ENCODE measurements at places on chromosomes 7 and 10.

GRCh38 chr7:16564909-16565426 is 38.3 kb downstream of the LRRC72 start:
- peak; percentile 44 for DNase-seq

DNA sequence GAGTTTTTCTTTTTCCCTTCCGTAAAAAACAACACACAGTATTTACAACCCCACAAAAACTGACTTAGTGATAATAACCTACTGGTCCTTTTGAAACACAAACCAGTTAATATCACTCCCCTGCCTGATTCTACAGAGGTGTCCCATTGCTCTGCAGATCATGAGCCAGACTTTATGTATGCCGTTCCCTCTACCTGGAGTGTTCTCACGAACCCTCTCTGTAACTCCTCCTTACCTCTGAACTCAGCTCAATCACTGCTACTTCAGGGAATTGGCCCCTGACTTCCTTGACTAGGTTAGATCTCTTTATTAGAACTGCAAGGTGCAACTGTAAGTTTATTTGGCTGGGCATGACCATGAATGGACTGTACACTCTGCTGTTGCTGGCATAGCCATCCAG is 1.6 kb upstream of the LGI1 start:
- no peak for DNase-seq

DNA sequence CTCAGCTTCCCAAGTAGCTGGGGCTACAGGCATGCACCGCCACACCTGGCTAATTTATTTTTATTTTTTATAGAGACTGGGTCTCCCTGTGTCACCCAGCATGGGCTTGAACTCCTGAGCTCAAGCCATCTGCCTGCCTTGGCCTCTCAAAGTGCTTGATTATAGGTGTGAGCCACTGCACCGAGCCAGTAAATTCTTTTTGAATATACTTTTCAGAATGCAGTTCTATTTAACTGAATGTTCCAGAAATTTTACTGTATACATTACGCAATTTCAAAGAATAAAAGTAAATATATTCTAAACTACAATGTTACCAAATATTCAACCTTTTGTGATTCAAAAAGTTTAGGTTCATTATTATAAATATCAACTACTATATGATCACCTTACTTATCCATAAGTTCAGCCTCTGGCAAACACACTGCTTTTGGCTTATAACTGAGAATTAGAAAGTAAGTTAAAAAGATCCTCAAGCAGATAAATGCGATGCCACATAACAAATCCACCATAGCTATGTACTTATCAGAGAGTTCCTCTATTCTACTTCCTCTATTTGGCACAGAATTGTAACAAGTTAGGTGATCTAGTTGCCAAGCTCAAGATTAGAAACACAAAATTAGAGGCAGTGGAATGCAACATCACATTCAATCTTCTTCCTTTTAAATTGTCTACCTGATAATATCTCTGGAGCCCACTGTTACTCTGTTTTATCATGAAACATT is 118.2 kb downstream of the ANK3 start:
- DNase-seq, result no peak

- DNase-seq, result no peak
These were observed 434.8 kb upstream of the FOXK1 start for GRCh38 chr7:4247106-4247876.

DNA sequence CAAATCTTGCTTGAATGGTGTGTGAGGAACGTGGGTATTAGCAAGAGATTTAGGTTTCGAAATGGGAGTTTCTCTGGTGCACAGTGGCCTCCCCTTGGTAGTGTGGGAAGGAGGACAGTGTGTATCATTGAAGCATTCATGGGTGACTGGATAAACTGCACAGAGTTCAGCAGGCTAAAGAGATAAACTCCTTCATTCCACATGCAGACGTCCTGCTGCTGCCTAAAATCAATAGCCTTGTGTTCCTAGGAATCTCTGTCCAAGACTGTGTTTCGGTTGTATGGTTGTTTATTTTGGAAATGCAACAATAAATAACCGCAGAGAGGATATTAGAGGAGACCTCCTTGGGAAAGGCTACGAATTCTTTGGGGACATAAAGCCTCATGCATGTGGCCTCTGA is 100.9 kb upstream of the FAM171A1 start:
- DNase-seq, result no peak

DNA sequence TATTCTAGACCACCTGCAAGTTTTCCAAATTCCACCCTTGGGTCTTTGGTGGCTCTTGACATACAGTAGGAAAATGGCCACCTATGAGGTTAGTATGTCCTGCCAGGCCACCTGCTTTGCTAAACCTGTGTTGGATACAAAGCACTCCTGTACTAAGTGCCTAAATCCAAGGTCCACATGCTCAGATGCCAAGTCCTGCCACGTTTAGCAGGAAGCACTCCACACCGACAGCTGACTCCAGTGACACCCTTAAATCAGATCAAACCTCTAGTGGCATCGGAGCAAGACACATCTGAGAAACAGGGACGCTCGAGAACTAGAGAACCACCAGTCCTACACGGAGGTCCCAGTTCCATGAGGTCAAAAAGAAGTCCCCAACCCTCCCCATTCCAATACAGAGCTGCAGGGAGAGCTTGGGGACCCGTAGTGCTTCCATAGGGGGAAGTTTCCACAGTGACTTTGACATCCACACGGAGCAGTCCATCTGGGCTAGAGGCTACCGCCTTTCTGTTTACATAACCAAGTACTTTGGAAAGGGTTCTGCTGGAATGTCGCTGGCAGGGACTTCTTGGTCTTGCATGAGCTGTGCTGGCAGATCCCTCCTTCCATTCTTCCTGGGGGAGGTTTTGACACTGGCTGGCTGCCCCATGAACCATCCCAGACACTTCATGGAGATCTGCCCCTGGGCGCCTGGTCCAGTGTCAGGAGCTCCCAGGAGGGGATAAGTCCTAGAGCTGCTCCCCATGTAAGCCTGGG is 290.6 kb downstream of the PRPF18 start:
- DNase-seq, result no peak

GRCh38 chr7:141631525-141631924 is 70.4 kb downstream of the DENND11 start:
- DNase-seq, result no peak

DNA sequence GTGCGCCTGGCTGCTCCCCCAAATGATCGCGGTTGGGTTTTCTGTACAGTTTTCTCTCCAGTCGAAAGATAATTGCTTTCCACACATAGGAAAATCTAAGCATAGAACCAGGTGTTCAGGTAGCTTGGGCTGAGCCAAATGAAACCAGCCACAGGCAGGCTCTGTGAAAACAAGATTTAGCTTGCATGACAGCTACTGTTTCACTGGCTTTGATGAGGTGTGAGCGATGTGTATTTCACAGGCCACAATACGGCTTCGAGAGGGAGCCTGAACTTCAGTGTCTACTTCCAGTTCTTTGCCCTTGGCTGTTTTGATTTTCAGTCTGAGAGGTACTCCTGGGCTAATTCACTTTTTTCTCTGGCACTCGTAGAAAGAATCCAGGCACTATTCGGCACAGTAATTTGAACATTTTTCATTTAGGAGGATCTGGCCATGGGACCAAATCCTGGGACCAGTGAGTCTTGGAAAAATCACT is 110.5 kb downstream of the JCAD start:
- no peak for DNase-seq

- DNase-seq, result no peak
These were observed 128.9 kb downstream of the ZNF438 start for GRCh38 chr10:30902621-30903396.

- DNase-seq, result peak; percentile 71
These were observed 21.1 kb downstream of the PLAU start for GRCh38 chr10:73931767-73932619.

DNA sequence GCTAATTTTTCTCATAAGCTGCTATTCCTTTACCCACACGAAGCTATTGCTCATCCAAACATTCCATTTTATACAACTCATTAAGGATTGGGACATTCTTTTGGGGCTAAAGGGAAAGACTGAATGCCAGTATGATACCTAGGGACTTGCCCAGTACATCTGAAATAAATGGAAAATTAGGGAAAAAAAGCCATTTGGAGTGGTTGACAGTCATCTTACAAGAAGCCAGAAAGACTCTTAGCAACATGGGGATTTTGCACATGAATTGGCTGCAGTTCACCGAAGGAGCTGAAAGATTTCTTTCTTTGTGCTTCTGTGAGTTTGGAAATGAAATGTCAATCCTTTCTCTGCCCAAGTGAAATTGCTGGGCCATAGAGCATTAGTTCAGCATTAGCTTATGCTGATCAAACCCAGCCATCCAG is 43.3 kb upstream of the MTURN start:
- no peak for DNase-seq

DNA sequence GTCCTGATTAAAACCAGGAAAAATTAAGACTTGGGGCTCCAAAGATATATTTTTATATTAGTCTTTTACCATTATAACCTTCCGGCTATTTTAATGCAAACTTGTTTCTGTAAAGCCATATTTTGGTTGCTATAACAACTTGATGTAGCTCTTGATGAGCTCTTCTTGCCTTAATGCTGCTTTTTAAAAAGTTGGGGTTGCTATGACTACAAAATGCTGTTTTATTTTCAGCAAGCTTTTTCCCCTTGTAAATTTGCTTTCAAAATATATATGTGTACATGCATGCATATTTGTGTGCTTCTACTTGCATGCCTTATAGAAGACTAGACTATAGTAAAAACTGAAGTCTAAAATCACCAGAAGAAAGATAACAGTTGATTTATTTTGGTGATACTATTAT is 99.7 kb downstream of the CSTF2T start:
- no peak for DNase-seq

- no peak for DNase-seq
These were observed 96.6 kb downstream of the TAX1BP1 start for GRCh38 chr7:27836536-27836935.

- DNase-seq, result peak; percentile 58
These were observed 63.0 kb downstream of the RALA start for GRCh38 chr7:39686261-39686924.

- DNase-seq, result no peak
These were observed 111.3 kb upstream of the DNAJB12 start for GRCh38 chr10:72466018-72466417.

- peak; percentile 85 for DNase-seq
These were observed 1.2 kb downstream of the JAZF1 start for GRCh38 chr7:28179120-28180030.

GRCh38 chr7:105655067-105655466 is 73.8 kb upstream of the EFCAB10 start:
- DNase-seq, result no peak

GRCh38 chr10:97701438-97702069 is 12.0 kb upstream of the MARVELD1 start:
- peak; percentile 82 for DNase-seq

GRCh38 chr7:132899833-132900232 is 182.1 kb downstream of the CHCHD3 start:
- DNase-seq, result no peak

DNA sequence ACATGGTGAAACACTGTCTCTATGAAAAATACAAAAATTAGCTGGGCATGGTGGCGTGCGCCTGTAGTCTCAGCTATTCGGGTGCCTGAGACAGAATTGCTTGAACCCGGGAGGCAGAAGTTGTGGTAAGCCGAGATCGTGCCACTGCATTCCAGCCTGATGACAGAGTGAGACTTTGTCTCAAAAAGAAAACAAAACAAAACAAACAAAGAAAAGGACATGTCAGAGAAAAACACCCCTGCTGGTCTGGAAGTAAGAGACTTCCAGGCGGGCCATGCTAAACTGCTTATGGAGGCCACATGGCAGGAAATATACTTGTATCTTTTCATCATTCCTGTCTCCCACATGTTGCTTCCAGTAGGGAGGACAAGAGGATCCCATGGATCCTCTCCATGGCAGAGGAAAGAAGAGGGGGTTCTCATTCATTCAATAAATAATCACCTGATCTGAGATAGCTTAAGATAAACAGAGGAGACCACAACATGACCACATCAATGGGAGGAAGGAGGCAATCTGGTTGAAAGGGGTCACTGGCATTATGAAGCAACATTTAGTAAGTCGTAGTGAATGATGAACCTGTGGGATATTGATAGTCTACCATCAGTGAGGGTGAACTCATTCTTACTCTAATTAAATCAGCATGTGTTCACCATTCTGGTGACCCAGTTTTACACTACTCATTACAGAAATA is 60.5 kb upstream of the ZNF138 start:
- no peak for DNase-seq

GRCh38 chr7:135761751-135762488 is 13.3 kb upstream of the FAM180A start:
- no peak for DNase-seq

DNA sequence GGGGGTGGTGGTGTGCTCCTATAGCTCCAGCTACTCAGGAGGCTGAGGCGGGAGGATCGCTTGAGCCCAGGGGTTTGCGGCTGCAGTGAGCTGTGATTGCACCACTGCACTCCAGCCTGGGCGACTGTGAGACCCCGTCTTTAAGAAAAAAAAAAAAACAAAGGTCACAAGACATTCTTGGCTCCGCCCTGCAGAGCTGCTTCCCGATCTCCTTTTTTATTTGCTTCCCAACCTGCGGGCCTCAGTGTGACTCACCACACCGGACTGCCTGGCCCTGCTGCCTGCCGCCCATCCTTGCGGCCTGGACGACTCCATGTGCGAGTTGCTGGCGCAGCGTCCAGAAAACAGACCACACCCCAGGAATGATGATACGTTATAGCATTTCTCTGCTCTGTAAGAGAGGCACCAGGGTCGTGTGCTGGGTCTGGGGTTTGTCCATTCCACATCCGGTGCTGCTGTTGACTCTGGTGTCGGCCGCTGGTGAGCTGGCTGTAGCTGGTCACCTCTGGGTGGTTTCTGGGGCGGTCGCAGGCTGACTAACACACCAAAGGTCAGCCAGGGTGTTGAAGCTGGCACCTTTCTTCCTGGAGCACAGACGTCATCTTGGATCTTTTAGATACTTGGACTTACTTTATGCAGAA is 123.6 kb downstream of the TCF7L2 start:
- DNase-seq, result no peak

DNA sequence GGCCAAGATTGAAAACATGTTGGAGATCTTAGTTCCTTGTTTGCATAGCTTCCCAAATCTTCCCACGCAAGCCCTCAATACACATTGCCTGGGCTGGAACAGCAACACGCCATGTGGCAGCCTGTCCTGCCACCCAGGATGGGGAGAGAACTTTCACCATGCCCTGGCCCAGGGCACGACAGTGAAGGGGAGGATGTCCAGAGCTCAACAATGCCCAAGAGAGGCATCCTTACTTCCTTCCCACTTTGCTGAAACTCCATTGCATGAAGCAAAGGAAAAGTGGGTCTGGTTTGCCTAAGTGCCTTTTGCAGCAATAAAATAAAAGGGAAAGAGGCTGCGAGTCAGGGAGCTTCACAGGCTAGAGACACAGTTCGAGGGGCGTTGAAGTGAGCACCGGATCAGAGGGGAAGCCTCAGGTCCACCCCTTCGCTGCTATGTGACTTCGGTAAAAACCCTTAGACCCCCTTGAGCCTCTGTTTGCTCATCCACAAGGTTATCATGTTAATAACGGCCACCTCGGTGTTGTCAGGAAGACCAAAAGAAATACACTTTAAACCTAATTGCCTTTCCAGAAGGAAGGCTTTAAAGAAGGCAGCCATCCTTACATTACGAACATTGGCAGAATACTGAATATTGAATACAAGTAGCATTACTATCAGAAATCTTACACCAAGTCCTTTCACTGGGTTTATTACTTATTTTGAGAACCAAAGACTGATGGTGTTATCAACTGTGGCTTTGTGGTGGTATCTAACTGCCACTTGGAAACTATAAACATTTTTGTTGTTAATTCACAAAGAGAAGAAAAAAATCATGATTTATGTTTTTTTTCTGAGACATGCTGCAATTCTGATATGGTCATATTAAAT is 133.3 kb downstream of the ICA1 start:
- DNase-seq, result no peak

GRCh38 chr7:116292381-116292780 is 82.0 kb downstream of the TES start:
- no peak for DNase-seq

- no peak for DNase-seq
These were observed 238.8 kb downstream of the ZEB1 start for GRCh38 chr10:31557854-31558253.

- DNase-seq, result no peak
These were observed 24.9 kb upstream of the SLC29A3 start for GRCh38 chr10:71294091-71294561.
